Stimulated activated CD8-positive, alpha-beta memory T cell treated with anti-CD3 and anti-CD28 coated beads, Interleukin-7, amount 100 ng/mL, for 1 hour (primary cell): ENCODE measurements at places on chromosomes 2 and 18.

- DNase-seq: no peak
Measured at GRCh38 chr2:62215306-62216064, 19.6 kb downstream of the B3GNT2 start.

- DNase-seq: no peak
Measured at GRCh38 chr2:63891488-63892030, 49.9 kb downstream of the UGP2 start.

DNA sequence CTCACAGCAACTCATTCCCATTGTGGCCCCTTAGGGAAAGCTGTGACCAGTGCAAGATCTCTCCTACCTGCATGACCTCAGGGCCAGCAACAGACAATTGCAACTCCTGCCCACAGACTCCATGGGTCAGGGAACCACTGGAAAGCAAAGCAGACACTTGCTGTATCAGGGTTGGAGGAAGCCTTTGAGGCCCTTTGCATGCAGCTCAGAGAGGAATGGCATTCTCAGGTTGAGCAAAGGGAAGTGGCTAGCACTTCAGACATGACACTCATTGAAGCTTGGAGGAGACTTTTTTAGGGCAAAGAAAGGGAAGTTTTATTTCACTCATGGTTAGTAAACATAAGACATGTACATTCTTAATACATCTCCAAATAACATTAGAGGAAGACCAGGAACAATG lies 22.1 kb downstream of the IL1F10 start:
- DNase-seq: no peak

GRCh38 chr2:225052703-225053102 lies 10.4 kb upstream of the DOCK10 start:
- DNase-seq: no peak

DNA sequence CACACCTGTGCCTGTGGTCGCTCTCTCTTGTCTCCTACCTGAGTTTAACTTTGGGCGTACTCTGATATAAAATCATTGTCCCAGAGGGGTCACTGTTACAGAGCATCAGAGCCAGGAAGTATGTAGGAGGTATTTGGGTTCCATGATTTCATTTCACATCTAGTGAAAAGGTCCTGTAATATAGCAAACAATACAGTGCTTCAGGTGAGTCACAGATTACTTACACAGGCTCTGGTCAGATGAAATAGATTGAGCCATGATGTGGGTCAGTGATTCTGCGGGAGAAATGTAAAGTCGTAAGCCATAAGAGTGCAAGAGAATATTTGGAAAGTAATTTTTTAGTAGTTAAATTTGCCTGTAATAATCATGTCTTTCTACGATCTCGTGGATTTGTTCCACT lies 70.2 kb downstream of the SOCS6 start:
- no peak for DNase-seq

DNA sequence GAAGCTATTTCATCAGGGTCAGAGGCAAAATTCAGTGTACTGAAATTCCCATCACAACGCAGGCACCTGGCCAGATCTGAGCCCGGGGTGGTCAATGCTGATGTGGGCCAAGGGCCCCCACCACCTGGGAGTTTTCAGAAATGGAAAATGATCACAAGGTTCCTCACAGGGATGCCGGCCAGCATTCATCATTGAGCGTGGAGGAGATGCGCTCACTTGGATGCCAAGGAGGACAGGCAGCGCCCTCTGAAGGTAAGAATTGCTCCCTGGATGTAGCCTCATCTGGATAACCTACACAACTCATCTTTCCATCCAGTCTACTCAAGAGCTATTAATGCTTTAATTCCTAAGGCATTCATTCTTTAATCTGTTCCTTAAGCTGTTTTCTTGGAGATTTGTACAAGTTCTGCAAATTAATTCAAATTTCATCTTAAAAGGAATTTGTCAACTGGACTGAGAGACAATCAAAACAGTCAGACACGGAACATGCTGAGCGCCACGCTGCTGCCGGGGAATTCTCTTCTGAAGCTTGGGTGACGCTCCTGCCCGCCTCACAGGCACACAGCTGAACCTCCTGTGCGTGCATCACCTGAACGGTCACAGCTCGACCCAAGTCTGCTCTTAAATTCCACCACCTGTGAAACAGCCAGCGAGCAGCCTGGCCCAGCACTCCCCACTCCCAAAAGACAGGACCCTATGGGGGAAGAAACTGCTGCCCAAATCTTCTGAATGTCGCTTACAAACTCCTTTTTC lies 206.7 kb downstream of the HDAC4 start:
- DNase-seq: no peak

- DNase-seq: no peak
Measured at GRCh38 chr18:4384932-4385331, 70.2 kb downstream of the DLGAP1 start.

GRCh38 chr2:132668189-132668823 lies 1.7 kb downstream of the LYPD1 start:
- no peak for DNase-seq

DNA sequence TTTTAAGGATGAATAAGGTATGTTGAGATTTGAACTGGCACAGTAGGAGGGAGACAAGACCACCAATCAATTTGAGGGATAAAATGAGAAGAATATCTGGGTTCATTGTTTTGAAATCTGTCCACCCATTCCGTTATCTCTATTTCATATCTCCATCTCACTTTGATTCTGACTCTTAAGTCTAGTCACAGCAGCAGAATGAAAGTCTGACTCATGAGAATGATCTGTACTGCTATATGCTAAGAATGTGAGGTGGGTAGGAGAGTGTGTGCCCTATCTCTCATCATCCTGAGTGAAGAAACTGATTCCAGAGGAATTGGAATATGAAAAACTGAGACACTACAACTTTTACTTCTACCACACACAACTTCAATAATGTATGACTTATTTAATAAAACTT lies 1994.5 kb upstream of the PIK3C3 start:
- DNase-seq: no peak

DNA sequence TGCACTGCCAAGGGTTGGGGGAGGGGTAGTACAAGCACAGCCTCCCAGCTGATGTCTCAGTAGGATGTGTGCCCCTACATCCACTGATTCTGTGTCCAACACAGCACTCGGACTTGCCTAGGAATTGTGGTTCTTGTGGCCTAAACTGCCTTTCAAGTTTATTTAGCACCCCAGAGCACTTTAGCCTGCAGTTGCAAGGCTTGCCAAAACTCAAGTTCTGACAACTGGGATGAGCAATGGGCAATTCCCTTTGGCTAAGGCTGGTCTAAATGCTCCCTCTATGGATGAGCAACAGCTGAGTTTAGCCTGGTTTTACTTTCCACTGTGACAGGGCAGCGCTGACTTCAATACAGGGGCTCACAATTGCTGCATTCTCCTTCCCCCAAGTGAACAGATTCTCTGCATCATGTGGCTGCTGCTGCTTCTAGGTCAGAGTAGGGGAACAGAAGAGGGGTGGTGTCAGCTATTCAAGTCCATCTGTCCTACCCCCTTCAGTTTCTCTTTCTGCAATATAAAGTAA lies 471.5 kb downstream of the PIK3C3 start:
- DNase-seq: no peak

- DNase-seq: no peak
Measured at GRCh38 chr2:133633881-133634409, 65.7 kb upstream of the NCKAP5 start.

- DNase-seq: no peak
Measured at GRCh38 chr2:170848587-170848986, 31.9 kb downstream of the GAD1 start.

DNA sequence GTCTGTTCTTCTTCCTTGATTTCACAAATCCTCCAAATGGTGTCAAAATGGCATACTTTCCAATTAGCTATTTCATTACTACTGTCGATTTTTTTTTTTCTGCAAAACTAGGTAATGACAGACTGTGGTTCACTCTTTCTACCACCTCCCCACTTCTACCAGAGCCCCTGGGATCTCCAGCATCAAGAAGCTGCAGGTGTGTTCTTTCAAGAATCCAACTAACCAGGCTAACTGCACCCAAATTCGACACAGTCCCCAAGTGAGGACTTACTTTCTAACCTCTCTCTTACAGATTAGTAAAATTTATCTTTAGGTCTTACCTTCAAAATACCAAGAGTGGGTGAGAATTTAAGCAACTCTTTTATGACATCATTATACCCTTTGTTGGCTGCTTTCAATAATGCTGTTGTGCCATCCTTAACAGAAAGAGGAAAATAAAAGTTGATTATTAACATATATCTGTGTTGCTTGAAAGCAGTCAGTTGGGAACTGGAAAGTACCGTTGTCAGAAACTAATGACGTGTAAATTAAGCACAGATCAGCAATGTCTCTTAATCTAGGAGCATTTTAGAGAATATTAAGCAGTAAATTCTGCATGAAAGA lies 31.2 kb upstream of the NPC1 start:
- no peak for DNase-seq

DNA sequence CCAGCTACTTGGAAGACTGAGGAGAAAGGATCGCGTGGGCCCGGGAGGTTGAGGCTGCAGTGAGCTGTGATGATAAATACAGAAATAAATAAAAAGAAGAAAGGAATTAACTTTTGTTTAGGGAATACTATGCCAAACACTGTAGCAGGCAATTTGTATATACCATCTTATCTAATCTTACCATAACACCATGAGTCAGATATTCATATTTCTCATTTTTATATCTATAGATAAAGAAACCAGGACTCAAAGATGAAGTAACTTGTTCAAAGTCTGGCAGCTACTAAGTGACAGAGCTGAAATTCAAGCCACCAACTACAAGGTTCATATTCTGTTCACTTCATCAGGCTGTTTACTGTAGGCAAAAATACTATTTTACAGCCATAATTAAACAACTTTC lies 119.2 kb upstream of the SLC39A10 start:
- no peak for DNase-seq

- DNase-seq: no peak
Measured at GRCh38 chr2:161136696-161137324, 23.4 kb upstream of the TANK start.

DNA sequence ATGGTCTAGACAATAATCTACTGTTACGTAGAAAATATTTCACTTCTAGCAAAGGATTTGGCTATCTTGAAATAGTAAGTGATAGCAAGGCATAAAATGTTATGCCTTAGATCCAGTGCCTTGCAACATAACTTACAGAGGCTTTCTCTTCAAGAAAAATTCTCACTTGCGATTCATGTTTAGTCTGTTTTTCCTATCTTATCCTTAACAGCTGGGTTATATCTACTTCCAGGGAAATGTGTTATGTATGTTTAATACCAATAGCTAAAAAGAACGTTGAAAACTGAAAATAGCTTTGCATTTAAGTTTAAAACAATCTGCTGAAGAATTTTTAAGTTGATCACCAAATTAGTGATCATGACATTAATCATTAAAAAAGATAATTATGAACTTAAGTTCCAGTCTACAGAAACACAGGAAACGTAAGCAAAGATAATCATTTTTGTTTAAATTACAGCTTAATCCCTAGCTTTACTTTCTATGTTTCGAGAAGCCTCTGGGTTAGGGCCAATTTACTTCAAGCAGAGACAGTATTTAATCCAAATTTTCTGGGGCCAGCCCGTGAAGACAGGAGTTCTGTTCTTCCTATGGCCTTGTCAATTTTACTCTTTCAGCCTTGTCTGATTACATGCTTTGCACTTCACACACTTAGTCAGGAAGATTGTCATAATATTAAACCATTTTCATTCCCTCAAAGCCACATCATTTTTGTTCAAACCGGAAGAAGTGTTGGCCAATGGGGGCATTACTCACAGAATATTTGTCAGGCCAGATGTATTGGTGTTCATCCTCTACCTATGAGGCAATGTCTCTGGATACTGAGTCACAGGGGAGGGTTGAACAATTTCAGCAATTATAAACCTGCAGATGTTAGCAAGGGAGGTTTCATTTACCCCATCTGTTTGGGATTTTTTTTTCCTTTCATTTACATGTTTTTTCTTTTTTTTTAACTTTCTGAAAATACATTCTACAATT lies 1132.9 kb upstream of the ZEB2 start:
- no peak for DNase-seq

GRCh38 chr18:24735624-24736231 lies 275.3 kb downstream of the HRH4 start:
- DNase-seq: no peak

- no peak for DNase-seq
Measured at GRCh38 chr2:220081171-220081570, 453.7 kb downstream of the SLC4A3 start.

- DNase-seq: no peak
Measured at GRCh38 chr2:98188351-98189046, 101.5 kb downstream of the VWA3B start.

GRCh38 chr2:71614976-71615766 lies 161.8 kb downstream of the DYSF start:
- no peak for DNase-seq

- no peak for DNase-seq
Measured at GRCh38 chr2:153819501-153819900, 52.2 kb upstream of the GALNT13 start.

- no peak for DNase-seq
Measured at GRCh38 chr18:37501136-37501535, 64.5 kb downstream of the CELF4 start.

- DNase-seq: no peak
Measured at GRCh38 chr2:41973871-41974270, 74.0 kb upstream of the PKDCC start.

DNA sequence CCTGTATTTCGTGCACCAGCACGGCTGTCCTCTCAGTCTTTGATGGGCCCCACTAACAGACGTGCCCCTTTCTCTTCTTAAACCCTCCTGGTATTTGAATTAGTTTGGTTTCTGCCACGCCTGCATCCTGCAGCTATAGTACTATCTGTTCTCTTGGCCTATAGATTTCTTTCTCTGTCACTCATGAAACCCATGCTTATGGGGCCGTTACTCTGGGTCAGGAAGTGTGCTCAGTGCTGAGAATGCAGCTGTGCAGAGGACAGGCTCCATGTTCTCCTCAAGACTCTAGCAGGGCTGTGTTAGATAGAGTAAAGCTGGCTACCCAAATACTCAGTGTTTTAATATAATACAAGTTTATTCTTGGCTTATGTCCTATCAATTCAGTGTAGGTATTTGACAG lies 180.0 kb downstream of the INSIG2 start:
- no peak for DNase-seq

DNA sequence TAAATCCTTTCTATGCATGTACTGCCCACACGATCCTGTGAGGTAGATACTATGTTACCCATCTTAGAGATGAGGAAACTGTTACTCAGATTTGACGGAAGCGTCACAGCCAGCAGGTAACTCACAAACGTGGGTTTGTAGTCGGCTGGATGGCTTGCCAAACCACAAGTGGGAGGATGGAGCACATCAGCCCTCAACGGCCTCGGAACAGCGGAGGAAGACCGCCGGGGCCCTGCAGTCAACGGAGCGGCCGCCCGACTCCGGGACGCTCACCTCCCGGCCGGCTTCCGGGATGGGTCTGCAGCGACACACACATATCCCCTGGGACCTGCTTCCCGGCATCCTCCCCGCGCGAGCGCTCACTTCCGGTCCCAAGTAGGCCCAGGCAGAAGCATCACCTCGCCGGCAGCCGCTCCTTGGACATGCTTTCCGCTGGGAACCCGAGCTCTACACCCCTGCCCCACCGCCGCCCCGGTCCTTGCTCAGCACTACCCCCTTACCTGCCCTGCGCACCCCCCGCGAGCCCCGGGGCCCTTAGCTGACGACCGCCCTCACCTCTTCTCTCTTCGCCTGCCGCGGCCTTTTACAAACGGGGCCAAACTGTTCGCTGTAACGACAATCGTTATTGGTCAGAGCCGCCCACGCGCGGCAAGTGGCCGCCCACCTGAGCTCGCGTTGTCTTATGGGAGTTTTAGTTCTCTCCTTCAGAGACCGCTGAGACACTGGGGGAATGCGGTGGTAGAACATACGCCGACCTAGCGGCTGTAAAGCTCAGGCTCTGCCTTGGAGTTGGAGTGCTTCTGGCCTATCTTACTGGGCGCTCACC lies at the start of gene C2orf42:
Gene C2orf42, minus strand, starts transcription at position 602 of the 826 bp plus-strand sequence. CDS start 9,034 bp downstream, outside the sequence.
- peak; percentile 93 for DNase-seq

GRCh38 chr2:171407030-171407675 lies 26.6 kb downstream of the METTL8 start:
- DNase-seq: no peak
